ENCODE measurements at places on chromosomes 4 and X. TPM values are rescaled to one million over a fixed set of nuclear protein-coding genes. Genes with fewer than 3 reads are reported as not detected.

- H3K36me3 ChIP-seq, result no peaks in the 10 kb centered on the region
- no peaks in the 10 kb centered on the region for H3K27me3 ChIP-seq
- no peak for DNase-seq
- peaks cover 14% of the 10 kb centered on the region for H3K4me1 ChIP-seq
Measured at GRCh38 chr4:22488106-22488505, 27.8 kb downstream of the ADGRA3 start.

- no peak overlapping the region for H3K4me3 ChIP-seq
- H3K36me3 ChIP-seq, result no peaks in the 10 kb centered on the region
- no peaks in the 10 kb centered on the region for H3K27me3 ChIP-seq
Measured at GRCh38 chrX:123454712-123455431, 270.8 kb downstream of the GRIA3 start.

- peak overlapping the region; percentile 70 for H3K27ac ChIP-seq
- no peaks in the 10 kb centered on the region for H3K36me3 ChIP-seq
- H3K27me3 ChIP-seq, result no peaks in the 10 kb centered on the region
- DNase-seq, result no peak
- peaks cover 24% of the 10 kb centered on the region for H3K4me1 ChIP-seq
Measured at GRCh38 chr4:145808848-145809512, 129.0 kb downstream of the C4orf51 start.

DNA sequence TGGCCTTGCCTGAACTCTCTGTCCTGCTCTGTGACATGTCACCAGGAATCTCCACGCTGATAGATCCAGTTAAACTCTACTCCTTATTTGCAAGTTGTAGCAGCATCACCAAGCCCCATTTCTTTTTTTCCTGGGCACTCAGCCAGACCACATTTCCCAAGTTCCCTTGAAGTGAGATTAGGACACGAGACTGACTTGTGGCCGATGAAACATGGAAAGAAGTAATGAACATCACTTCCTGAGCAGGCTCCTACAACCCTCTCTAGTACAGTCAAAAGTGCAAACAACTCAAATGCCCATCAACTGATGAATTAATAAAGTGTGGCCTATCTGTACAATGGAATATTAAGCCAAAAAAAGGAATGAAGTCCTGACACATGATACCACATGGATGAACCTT, 74.6 kb downstream of the MAP3K15 start:
- H3K36me3 ChIP-seq, result no peaks in the 10 kb centered on the region
- no peaks in the 10 kb centered on the region for H3K4me1 ChIP-seq
- no peak for DNase-seq
- no peak overlapping the region for H3K4me3 ChIP-seq

GRCh38 chrX:1542994-1543725, 6.2 kb upstream of the P2RY8 start:
- H3K36me3 ChIP-seq, result no peaks in the 10 kb centered on the region
- H3K27ac ChIP-seq, result no peak overlapping the region
- H3K27me3 ChIP-seq, result no peaks in the 10 kb centered on the region

DNA sequence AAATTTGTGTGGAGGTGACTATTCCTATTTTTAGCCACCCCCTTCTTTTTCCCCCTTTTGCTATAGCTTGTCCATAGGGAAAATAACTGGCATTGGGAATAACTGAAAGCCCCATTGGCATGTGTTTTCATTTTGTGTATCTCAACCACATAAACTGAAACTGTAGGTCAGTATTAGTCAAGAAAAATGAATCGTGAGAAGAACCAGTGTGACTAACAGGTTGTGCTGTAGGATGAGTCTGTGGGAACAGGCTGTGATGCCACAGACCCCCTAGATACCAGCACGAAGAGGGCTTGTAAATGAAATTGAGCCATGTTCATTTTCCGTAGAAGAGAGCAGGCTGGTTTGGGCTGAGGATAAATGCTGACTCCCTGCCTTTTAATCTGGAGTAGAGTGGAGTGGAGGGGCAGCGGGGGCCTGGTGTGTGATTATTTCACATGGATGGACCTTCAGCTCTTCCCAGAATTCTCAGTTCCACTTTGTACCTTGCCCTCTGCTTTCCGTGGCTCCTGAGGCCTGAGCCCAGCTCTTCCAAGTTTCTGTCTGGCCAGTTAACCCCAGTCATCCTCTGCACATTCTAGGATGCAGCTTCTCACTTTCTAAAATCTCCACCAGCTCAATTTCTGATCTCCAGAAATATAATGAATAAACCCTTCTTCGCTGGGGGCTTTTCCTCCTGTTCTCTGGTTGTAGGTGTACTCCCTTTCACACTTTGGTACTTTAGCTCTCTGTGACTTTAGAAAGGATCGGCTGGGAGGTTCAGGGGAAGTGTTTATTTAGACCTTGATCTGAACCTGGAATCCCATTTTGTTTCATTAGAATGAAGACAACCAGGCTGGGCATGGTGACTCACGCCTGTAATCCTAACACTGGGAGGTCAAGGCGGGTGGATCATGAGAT, 37.3 kb downstream of the DCUN1D4 start:
- peaks cover 88% of the 10 kb centered on the region for H3K36me3 ChIP-seq
- no peak overlapping the region for H3K27ac ChIP-seq
- no peak for DNase-seq
- H3K4me3 ChIP-seq, result no peak overlapping the region

GRCh38 chrX:153777261-153778090, 3.4 kb upstream of the SRPK3 start:
- H3K27ac ChIP-seq, result no peak overlapping the region
- no peaks in the 10 kb centered on the region for H3K27me3 ChIP-seq
- H3K4me3 ChIP-seq, result no peak overlapping the region
- DNase-seq, result no peak

GRCh38 chrX:123357941-123358340, 173.9 kb downstream of the GRIA3 start:
- no peaks in the 10 kb centered on the region for H3K36me3 ChIP-seq
- DNase-seq, result no peak
- H3K27ac ChIP-seq, result no peak overlapping the region
- no peaks in the 10 kb centered on the region for H3K27me3 ChIP-seq

The GABRA4 gene
- under 0.01 TPM for total RNA-seq

The DCLK2 gene
- 0.61 TPM for total RNA-seq

The RIPPLY1 gene
- not detected for total RNA-seq

All from esophagus squamous epithelium (tissue), 5 donors.